ENCODE measurements at places on chromosomes 13 and 19.

- peak; percentile 56 for DNase-seq
Observed at GRCh38 chr13:113907635-113908617, 44.0 kb upstream of the GAS6 start.

DNA sequence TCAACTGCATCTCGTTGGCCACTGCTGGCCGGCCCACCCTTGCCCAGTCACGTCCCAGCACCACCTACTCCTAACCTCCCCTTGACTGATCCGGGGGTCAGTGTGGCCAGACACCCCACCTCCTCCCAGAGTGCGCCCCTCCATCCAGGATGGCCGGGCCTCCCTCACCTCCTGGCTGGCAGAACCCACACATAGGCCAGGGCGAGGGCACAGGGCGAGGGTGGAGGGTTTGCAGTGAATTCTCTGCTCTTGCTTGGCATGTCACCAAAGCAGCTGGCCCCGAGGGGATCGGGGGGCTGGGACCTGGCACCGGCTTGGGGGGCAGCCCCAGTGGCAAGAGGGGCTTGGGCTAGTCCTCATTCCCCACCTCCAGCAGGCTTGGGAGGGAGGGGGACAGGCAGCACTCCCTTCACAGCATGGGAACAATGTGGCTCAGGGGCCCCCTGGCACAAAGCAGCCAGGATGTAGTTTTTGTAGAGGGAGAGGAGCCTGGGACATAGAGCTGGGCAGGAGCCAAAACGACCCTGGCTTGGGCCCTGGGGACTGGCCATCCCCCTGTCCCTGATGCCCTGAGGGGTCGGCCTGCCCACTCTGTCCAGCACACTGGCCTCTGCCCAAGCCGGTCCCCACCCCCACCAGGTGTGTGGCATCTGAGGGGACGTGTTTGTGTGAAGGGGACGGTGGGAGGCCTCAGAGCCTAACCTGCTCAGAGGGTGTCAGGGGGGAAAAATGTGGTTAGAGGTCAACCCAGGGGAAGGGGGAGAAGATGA, 28.5 kb upstream of the ASF1B start:
- no peak for DNase-seq

GRCh38 chr13:43315522-43315921, 292.1 kb downstream of the DNAJC15 start:
- no peak for DNase-seq

GRCh38 chr13:80881942-80882445, 541.1 kb upstream of the SPRY2 start:
- DNase-seq: no peak

GRCh38 chr13:23500849-23501248, 67.3 kb upstream of the SACS start:
- peak; percentile 70 for DNase-seq

- no peak for DNase-seq
Observed at GRCh38 chr13:49711218-49711863, 20.1 kb upstream of the EBPL start.

GRCh38 chr19:40807147-40808020, 8.4 kb downstream of the EGLN2 start:
- DNase-seq: no peak

- no peak for DNase-seq
Observed at GRCh38 chr13:111620166-111620565, 299.7 kb downstream of the TEX29 start.

GRCh38 chr19:49161987-49162386, 4.4 kb downstream of the TRPM4 start:
- no peak for DNase-seq

DNA sequence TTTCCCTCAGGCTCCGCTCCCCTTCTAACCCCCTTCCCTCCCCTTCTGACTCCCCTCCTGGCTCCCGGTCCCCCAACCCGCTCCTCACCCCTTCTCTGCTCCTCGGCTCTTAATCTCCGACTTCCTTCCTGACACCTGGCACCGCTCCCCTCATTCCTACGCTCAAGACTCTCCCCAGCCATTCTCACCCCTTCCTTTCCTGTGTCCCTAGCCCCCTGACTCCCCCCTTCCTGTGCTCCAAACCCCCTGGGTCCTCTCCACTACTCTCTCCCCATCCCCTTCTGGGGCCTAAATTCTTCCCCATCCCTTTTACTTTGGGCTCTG, 658 bp downstream of the CLPP start:
- DNase-seq: peak; percentile 5

- DNase-seq: no peak
Observed at GRCh38 chr19:7858109-7858770, 15.9 kb downstream of the PRR36 start.

DNA sequence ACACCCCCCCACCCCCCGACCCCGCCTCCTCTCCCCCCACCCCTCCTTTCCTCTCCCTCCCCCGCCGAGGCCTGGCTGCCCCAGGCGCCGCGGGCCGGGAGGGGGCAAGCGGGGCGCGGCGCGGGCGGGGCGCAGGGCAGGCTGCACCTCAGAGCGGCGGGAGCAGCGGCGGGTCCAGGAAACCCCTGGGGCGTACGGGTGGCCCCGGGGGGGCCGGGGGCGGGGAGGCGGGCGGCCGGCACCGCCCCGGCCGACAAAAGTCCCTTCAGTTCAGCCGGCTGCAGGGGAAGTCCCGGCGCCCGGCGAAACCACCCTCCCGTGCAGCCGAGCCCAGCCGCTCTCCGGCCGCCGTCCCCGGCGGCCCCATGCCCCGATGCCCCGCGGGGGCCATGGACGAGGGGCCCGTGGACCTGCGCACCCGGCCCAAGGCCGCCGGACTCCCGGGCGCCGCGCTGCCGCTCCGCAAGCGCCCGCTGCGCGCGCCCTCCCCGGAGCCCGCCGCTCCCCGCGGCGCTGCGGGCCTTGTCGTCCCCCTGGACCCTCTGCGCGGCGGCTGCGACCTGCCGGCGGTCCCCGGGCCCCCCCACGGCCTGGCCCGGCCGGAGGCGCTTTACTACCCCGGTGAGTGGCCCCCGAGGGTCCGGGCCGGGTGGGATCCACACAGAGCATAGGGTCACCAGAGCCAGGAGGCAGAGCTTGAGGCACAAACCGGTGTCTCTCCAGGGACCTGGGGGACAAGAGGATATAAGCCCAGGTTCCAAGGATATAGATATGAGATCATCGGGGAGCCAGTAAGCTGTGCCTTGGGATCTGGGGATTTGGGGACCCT, at the start of gene BCL3:
BCL3 (plus strand) TSS at position 283 of the 829 bp plus-strand sequence; CDS start at position 366, 83 bp downstream.
- peak; percentile 67 for DNase-seq

DNA sequence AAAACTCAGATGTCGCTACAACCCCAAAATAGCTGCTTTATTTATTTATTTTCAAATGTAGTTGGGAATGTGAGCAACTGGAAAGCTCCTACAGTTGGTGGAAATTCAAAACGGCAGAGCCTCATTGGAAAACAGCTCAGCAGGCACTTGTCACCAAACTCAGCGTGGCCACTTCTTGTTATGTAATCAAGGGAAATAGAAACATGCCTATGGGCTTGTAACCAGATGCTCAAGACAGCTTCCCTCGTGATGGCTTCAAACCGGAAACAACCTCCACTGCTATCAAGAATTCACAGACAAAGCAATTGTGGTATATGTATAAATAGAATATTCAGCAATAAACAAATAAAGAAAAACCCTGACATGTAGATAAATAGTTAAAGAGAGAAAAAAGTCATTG, 627.8 kb upstream of the SLC10A2 start:
- no peak for DNase-seq

DNA sequence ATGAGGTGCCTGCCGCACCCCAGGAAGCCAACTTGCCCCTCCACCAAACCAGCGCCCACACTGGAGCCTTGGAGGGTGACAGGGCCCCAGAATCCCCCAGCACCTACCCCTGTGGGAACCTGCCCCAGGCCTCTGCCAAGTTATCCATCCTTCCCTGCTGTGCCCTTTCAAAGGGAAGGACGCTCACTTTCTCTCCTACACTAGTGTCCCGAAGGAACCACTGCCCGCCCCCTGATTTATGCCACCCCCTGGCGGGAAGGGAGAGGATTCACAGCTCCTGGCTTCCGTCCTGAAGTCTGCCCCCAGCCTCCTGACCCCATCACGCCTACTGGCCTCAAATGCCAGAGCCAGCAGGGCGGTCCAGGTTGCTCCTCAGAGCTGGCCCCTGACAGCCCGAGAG, 1.4 kb downstream of the EVI5L start:
- DNase-seq: peak; percentile 29

GRCh38 chr19:12756150-12756883, 4.7 kb downstream of the BEST2 start:
- DNase-seq: no peak

GRCh38 chr19:35596366-35596999, 10.5 kb downstream of the PMIS2 start:
- peak; percentile 19 for DNase-seq

DNA sequence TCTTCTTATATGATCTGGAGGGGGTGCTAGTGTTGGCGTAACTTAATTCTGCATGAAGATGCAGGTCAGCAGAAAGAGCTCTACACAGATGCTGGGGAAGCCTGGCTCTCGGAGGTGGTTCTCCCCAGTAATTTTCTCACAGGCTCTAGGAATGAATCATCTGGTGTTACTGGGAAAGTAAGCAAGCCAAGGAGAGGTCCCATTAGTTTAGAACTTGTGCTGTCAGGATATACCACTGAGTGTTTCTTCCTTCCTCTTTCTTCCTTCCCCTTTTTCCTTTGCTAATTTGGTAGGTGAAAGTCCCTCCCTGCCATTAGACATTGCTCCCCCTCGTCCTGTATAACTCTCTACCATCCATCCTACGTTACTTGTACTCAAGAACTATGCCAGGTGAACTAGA, 68.3 kb downstream of the ATP8A2 start:
- DNase-seq: no peak

- peak; percentile 93 for DNase-seq
Observed at GRCh38 chr19:9792206-9793070, 23.9 kb upstream of the ZNF846 start.

DNA sequence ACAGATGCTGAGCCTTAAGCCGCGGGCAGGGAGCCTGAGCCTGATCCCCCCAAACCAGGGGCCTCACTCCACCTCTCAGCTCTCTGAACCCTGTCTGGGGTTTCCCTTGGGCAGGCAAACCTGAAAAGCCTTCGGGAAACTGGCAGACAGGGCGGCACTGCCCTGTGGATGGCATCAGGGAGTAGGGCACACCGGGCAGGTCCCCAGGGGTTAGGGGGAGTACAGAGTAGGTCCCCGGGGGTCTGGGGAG, 9.7 kb downstream of the MKNK2 start:
- DNase-seq: no peak

DNA sequence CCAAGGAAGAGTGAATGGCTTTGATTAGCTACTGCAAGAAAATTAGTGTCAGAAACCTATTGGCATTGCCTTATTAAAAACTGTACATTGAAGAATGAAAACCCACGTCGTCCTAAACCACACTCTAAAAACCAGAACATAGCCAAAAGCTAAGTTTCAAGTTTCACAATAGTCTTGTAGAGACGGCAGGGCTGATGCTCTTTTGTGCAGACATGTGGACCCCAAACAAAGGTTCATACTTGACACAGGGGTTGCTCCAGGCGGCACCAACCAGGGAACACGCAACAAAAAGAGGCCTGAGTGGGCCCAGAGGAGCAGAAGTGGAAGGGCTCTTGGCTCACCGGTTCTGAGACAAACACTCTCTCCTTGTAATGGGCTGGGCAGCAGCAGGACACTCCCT, 28.6 kb upstream of the MIR17HG start:
- DNase-seq: no peak

DNA sequence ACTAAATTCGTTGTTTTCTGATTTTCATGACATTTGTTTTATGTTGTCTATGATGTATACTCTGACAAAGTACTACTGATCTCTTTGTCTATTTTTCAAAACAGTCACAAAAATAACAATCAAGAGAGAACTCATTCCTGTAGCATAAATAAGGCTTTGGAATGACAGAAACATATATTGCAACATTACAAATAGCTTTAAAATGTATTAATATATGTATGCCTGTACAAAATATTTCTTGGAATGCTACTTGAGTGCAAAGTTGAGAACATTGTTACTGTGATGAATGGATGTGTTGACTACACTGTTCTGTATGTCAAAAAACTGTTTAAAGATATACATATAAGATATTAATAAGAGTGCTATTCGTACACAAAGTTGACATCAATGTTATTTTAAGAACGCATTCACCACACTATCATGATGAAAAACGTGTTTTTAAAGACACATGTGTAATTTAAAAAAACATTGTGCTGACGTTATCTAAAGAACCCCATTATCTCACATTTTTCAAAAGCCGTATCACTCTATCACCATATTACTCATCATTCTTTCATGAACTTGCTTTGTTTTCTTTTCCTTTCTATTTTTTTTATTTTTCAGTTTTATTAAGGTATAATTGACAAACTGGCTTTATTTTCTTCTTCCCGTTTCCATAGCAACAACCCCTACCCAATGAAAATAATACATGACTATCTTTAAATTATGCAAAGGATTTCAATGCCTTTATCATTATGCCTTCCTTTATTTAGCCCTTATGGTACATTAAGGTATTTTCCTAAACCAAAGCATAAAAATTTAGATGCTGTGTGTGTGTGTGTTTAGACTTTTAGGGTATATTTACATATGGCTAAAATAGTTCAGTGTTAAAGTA, 918.8 kb downstream of the SLITRK1 start:
- no peak for DNase-seq

DNA sequence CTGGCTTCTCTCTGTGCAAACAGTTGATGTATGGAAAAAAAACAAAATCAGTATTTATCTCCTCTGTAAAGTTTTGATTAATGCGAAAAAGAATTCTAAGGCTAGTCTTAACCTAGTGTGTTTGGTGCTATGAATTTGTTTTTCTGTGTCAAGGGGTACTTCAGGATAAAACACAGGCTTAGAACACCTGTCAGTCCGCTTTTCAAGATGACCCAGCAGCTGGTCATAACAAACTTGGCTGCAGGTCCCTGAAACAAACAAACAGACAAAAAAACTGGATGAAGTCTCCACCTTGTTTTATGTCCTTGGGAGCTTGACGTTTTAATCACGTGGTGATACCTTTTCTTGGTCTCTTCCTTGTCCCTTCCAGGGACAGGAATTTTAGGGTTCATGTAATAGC, 689.3 kb downstream of the UQCRFS1 start:
- no peak for DNase-seq

GRCh38 chr19:38551450-38551813, 66.3 kb downstream of the MAP4K1 start:
- DNase-seq: no peak

GRCh38 chr19:3821156-3821555, 35.0 kb upstream of the MATK start:
- DNase-seq: no peak

- no peak for DNase-seq
Observed at GRCh38 chr19:47309608-47310007, at the start of gene C5AR1. Gene C5AR1, plus strand, starts transcription at chr19:47309861. Its CDS starts 35 bp downstream, at chr19:47309896.

Data from AG08395 (cell line).